ENCODE measurements at places on chromosomes 1 and 21. TPM values are rescaled to one million over a fixed set of nuclear protein-coding genes. Genes with fewer than 3 reads are reported as not detected.

The C1orf94 gene
- polyA plus RNA-seq, result not detected

The LINGO4 gene
- not detected for polyA plus RNA-seq

The OR2L8 gene
- polyA plus RNA-seq, result not detected

The CYP2J2 gene
- polyA plus RNA-seq, result 0.09 TPM

The RGS8 gene
- not detected for polyA plus RNA-seq

The DNAH14 gene
- polyA plus RNA-seq, result 15.9 TPM

DNA sequence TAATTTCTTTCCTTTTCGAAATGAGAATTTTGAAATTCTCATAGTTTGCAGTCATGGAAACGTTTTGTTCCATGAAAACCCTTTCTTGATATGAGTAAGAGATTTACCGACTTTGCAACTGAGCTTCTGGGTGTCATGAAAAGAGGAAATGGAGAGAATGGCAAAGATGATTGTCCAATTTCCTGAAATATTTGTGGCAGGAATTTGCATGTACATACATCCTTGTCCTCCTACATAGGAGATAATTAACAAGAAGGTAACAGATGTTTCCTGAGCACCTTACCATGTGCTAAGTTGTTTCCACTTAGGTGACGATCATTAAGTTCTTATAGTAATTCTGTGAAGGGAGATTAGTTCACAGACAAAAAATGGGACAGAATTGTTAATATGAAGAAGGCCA is 170.7 kb downstream of the NEGR1 start:
- no peak for DNase-seq

GRCh38 chr1:55640708-55641473 is 425.7 kb upstream of the USP24 start:
- DNase-seq, result no peak

- DNase-seq, result no peak
These were observed 74.5 kb downstream of the NID1 start for GRCh38 chr1:235990330-235990795.

DNA sequence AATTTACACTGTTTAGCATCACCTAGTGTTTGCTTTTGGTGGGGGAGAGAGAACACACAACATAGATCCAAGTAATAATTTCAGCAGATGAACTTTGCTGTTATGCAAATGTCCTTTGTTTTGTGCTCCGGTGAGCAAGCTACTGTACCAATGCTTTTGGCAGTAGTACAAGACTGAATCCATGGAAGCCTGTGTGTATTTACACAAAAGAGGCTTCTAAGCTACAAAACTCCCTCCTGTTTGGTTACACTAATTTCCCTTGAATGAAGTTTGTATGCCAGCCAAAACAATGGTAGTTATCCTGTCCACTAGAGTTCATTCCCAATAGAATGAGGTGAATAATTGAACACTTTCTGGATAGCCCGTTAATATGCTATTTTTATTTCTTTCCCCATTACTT is 320.5 kb downstream of the KCTD3 start:
- no peak for DNase-seq

- no peak for DNase-seq
These were observed 1.4 kb upstream of the IPO9 start for GRCh38 chr1:201827321-201828216.
